ENCODE measurements at places on chromosomes 3 and 15. TPM values are rescaled to one million over a fixed set of nuclear protein-coding genes. Genes with fewer than 3 reads are reported as not detected.

The NDN gene
- 47.7 TPM for total RNA-seq

The NPAP1 gene
- total RNA-seq, result not detected

The ADPGK gene
- 59.5 TPM for total RNA-seq

The SLCO2A1 gene
- under 0.01 TPM for total RNA-seq

The PLA2G4D gene
- total RNA-seq, result not detected

The CASR gene
- total RNA-seq, result not detected

The GRAMD1C gene
- total RNA-seq, result 2.1 TPM

The GATA2 gene
- 0.83 TPM for total RNA-seq

The ATP13A5 gene
- not detected for total RNA-seq

The RGMA gene
- 1.3 TPM for total RNA-seq

The IGSF10 gene
- 45.9 TPM for total RNA-seq

The TM4SF18 gene
- total RNA-seq, result not detected

Data from fibroblast of lung (primary cell).